ENCODE measurements at places on chromosomes 13 and 19.
A peak's percentile ranks its signal among the peaks of the same experiment; 100 is the strongest.

DNA sequence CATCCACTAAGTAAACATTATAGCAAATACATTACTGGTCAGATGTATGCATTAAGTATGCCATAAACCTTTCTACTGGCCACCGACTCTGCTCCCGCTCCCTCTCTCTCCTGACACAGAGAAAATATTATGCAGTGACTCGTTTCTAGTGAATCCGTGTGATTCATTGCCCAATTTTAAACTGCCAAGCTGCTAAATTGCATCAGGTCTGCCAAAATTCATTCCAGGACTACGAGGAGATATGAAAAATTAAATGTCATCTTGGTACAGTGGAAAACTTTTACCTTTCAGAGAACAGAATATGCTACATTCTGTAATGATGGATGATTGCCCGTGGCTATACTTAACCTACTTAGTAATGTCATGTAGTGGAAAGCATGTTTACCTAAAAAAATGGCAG lies 368.8 kb upstream of the TSHZ3 start:
- DNase-seq: no peak

GRCh38 chr19:29806098-29806866 lies 5.5 kb upstream of the CCNE1 start:
- DNase-seq: no peak

DNA sequence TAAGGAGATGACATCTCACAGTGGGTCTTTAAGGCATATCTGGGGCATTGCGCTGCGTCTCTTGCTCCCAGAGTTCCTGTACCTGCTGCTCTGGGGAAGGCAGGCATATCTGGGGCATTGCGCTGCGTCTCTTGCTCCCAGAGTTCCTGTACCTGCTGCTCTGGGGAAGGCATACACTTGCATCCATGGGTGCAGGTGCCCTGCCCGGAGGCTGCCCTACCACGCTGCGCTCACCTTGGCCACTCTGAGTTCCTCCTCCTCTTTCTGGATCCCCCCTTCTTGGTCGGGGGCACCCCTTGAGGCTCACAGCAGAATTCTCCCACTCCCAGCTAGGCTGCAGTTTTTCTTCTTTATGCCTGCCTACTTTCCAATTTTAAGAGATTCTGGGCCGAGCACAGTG lies 60.9 kb upstream of the TMTC4 start:
- no peak for DNase-seq

DNA sequence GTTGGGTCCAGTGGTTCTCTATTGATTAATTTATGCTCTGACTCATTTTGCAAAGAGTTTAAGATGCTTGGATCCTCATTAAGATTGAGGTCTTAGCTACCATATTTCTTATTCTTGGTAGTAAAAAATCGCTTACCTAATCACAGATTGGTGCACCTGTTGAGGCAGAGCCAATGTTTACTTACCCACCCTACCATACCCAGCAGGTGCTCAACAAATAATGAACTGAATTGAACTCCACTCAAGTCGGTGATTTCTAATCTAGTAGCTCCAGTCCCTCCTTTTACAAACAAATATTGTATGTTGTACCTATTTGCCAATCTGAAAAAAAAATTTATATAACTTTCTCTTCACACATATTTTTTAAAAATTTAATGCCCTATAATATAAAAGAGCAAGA lies 361.0 kb downstream of the FGF14 start:
- no peak for DNase-seq

- DNase-seq: no peak
Observed at GRCh38 chr13:63403733-63404132, 1988.1 kb upstream of the PCDH20 start.

- no peak for DNase-seq
Observed at GRCh38 chr13:43804461-43805070, 17.8 kb upstream of the ENOX1 start.

GRCh38 chr19:13176345-13176744 lies 26.1 kb downstream of the IER2 start:
- no peak for DNase-seq

- no peak for DNase-seq
Observed at GRCh38 chr13:27405546-27406134, 18.8 kb upstream of the GTF3A start.

GRCh38 chr19:40716482-40717324 lies at the start of the genes COQ8B and ITPKC:
Gene COQ8B, minus strand, starts transcription at chr19:40716886. Its CDS starts 2,254 bp downstream, at chr19:40714632.
Gene ITPKC, plus strand, starts transcription at chr19:40717112. Its CDS starts 24 bp downstream, at chr19:40717136.
- peak; percentile 100 for DNase-seq

- no peak for DNase-seq
Observed at GRCh38 chr13:97802213-97802612, 151.3 kb upstream of the IPO5 start.

Data from stimulated activated CD4-positive, alpha-beta T cell treated with anti-CD3 and anti-CD28 coated beads, Interleukin-2, amount 100 ng/mL, for 24 hours (primary cell).